Right kidney (tissue), 9 donors: ENCODE measurements at places on chromosomes 6 and 20.

GRCh38 chr6:115610696-115611095 lies 450.0 kb downstream of the FRK start:
- no peak for DNase-seq

DNA sequence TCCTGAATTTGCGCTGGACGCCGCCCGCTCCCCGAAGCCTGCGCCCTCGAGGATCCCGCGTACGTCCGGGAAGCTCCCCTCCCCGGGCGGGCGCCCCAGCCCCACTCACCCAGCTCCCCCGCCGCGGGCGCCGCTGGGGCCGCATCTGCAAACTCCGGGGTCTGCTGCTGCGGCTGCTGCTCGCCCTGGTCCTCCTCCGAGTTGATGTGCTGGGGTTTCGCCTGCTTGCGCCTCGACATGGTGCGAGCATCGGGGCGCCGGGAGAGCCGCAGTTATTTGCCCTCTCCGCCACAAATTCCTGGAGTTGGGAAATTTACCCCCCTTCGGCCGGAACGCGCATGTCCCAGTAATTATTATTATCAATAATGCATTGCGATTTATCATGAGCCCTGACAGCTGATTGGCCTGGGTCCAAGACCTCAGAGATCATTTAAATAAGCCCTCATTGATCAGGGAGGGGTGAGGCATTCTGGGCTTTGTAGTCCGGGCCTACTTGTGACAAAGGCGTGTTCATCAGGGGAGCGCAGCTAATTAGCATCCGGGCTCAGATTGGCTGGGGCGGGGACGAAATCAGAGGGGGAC lies at the start of gene SALL4:
Gene SALL4, minus strand, starts transcription at position 352 of the 582 bp plus-strand sequence. Its CDS starts 113 bp downstream, at position 239.
- peak; percentile 70 for DNase-seq

DNA sequence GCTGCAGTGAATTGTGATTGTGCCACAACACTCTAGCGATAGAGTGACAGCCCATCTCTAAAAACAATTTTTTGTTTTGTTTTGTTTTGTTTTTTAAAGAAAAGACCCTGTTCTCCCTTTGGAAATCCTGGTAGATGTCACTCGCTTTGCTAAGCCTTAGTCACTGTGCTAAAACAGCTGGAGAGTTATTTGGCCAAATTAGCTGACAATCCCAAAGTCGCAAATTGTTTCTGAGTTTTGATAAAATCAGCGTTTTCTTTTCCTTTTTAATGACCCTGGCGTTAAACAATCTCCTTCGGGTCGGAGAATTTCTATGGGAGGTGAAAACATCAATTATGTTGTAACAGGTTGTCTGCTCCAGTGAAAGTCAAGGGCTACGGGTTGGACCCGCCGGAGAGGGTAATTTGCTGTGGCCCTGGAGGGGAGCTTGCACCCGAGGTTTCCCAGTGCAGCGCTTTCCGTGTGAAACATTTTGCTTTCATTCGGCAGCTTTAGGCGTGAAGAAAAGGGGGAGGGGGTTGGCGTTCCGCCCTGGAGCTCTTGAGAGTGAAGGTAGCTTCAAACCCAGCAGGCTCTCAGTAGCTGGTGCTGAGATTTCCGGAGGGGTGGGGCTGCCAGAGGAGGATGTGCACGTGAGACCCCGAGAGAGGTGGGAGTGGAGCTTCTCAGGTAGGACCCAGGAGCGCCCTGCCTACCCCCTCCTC lies 296.6 kb downstream of the PHACTR1 start:
- peak; percentile 60 for DNase-seq

GRCh38 chr6:139942331-139942730 lies 567.9 kb upstream of the CITED2 start:
- DNase-seq: no peak

GRCh38 chr6:36069573-36069972 lies 42.0 kb downstream of the MAPK14 start:
- no peak for DNase-seq

DNA sequence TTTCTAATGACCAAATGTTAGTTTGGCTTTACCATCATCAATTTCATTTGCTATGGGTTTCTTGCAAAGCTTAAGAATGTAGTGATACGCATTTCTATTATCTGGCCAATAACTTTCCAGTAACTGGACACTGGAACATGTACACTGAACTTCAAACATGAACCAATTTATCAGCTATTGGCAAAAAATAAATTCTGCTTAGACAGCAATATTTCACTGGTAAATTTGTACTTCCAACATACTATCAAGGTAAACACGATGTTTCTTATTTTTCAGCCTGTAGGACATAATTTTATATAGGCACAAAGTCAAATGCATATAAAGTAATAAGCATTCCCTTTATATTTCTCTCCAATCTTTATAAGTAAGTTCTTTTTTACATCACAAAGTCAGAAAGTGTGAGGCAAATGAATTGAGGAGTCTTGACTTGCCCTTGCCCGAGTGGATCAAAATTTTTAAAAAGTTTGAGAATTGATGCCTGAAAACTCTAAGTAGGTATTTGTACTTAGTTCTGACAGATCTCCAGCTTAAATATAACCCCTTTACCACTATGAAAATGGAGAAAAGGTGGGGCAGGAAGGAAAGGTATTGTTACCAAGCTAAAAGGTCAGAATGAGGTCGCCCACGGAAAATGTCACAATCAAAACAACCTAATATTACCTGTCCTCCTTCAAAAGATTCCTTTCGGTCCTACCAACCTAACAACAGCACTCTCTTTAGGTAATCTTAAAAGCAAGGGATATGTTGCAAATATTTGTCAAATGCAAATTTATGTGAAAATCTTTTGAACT lies 41.3 kb downstream of the STK38 start:
- DNase-seq: no peak
